Left lobe of liver (tissue), 2 donors: ENCODE measurements at places on chromosomes 1 and 21. TPM values are rescaled to one million over a fixed set of nuclear protein-coding genes. Genes with fewer than 3 reads are reported as not detected.

- no peak for DNase-seq
Observed at GRCh38 chr21:14838400-14838799, 226.4 kb downstream of the NRIP1 start.

- DNase-seq: no peak
Observed at GRCh38 chr21:36694031-36694515, 4.8 kb upstream of the SIM2 start.

The CLDN17 gene
- total RNA-seq: not detected

GRCh38 chr21:36605426-36605825 lies 93.5 kb upstream of the SIM2 start:
- no peak for DNase-seq
